H4 (cell line): ENCODE measurements at places on chromosomes 11 and 22.

DNA sequence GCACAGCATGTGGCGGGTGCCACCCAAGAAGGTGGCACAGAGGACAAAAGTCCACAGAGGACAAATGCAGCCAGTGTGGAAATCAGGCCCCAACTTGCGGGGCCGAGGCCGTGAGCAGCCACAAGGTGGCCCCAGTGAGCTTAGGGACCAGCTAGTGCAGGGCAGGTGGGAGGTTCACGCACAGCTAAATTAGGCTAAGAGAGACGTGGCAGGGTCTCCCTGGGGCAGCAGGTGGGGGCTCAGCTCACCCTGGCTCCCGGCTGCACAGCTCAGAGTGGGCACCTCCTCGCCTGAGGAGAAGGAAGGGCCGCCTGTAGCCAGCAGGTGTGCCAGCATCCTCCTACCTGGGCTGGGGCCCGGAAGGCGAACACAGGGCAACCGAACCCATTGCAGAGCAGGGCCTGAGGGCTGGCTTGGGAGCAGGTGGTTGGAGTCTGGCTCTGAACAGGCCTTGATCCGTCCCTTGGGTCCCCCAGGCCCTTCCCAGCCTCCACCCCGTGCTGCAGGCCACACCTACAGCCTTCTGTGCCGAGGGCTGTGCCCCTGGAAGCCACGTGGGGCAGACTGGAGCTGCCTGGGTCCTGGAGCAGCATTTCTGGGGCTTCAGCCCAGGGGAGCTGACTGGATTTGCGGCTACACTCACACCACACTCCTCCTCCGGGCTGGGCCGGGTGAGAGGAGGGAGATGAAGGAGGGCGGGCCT lies 26.1 kb upstream of the CELSR1 start:
- DNase-seq = no peak

DNA sequence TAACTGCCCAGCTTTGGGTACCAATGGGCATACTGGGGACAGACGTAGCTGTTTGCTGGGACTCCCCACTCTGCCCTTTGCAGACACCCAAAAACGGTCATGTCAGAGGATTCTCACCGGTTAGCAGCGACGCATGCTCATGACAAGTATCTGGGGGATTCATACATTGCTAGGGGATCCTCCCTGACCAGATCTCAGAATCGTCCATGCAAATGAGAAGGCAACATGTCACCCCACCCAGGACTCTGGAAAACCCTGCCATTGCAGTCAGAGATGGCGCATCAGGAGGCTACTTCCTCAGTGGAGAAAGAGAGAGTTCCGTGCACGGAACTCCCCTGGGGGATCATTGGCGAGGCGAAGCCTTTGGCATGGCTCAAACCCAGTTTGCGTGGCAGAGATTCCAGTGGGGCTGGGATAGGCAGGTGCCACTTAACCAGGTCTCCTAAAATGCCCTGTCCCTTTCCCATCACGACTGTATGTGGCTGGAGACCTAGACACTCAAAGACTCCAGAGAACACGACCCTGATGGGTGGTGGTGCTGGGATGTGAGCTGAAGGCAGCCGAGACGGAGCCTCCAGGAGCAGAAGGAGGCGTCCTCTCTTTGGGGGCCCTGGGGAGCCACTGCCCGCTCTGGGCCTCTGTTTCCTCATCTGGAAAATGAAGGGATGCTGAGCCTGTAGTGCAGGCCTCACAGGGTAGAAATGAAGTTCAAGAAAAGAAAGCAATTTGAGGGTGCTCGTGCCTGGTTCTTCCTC lies 4.9 kb downstream of the RGL4 start:
- no peak for DNase-seq

- no peak for DNase-seq
Observed at GRCh38 chr22:25482091-25482760, 82.2 kb upstream of the GRK3 start.

DNA sequence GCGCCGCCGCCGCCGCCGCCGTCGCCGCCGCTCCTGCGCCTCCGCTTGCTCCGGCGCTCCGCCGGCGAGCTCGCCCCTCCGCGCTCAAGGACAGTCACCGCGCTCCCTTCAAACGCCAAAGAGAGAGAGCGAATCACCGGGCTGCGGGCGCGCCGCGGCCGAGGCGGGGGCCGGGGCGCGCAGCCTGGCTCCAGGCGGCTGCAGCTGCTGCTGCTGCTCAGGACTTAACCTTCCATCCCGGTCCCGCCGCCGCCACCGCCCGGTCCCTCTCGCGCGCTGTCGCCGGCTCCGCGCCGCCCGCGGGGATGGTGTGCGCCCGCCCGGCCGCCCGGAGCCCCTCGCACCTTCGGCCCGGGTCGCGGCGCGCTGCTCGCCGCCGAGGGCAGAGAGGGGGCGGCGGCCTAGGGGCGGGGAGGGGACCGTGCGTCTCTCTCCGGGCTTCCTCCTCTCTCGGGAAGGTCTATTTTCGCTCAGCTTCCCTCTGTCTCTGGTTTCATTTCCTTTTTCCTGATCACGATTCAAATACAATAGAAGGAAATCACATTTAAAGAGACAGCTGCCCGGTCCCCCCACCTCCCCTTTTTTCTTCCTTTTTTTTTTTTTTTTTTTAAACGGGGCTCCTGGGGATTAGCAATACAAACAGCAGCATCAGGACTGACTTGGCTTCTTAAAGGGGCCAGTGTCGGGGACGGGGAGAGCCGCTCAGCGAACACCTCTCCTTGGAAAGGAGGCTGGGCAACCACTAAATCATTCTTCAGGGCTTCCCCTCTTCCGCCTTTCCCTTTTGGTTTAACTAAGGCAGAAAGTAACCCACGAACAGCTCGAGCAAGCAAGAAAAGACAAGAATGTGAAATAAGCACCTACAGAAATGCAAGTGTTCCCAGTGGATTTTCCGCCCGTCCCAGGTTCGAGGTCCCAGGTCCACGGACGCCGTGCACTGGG lies 22.1 kb downstream of the LMO2 start:
- DNase-seq = no peak

GRCh38 chr11:76656050-76656531 lies 14.5 kb downstream of the LRRC32 start:
- no peak for DNase-seq

DNA sequence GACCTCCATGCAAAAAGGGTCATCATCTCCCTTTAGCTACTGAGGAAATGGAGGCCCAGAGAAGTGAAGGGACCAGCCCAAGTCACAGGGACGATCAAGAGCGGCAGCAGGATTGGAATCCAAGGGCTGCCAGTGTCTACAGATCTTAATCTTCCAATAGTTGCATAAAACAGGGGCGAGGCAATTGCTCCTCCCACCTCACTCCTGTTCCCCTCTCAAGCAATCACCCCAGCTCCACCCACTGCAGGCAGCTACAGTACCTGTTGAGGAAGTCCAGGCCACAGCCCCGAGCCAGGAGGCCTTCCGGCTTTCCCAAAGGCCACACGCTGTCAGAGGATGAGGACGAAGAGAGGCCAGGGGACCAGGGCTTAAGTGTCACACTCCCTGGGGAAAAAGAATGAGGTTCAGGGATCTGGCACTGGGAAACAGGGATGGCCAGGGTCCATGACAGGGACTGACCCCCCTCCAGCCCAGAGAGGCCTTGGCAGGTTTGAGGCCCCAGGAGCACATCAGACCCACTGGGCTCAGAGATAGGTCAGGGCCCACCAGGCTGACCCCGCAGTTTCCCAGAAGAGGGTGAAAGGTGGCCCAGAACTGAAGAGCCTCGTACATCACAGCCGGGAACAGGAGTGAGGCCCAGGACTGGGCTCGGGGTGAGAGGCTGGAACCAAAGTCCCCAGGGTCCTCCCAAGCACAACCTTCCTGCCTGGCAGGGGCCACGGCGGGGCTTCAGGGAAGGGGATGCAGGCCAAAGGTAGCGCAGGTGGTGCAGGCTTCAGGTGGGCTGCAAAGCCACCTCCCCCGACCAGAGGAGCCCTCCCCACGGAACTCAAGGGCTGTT lies 16.4 kb upstream of the MFNG start:
- DNase-seq = no peak

DNA sequence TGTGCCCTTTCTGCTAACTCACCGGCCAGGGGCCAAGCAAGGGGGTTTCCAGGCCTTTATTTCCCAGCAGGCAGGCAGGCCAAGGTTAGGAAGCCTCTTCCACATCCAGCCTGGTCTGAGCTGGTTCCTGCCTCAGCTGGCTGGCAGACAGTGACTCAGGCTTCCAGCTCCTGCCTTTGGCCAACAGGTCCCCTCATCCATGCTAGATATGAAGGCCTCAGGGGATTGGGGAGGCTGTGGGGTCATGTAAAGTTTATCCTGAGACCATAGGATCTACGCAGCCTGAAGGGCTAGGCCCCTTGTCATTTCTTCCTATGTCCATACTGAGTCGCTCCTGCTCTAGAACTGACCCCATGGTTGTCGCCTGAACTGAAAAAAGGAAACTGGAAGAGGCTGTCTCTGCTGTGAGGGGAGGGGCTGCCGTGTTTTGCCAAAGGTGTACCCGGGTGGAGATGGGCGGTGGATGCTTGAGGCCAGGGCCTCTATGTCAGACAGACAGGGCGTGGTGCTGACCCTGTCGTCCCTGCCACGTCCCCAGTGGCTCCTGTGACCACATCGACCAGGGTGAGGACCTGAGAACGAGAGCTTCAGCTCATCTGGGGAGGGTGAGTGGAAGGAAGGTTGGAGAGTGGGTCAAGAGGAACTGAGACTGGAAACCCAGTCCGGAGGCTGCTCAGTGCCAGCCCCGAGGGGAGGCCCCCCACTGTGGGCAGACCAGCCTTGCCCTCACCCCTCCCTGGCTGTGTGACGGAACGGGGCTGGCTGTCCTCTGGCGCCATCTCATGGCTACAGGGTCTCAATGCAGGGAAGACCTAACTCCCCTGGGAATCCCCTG lies 17.0 kb downstream of the P2RY6 start:
- peak; percentile 74 for DNase-seq

GRCh38 chr11:66006134-66006890 lies 4.0 kb downstream of the BANF1 start:
- no peak for DNase-seq

DNA sequence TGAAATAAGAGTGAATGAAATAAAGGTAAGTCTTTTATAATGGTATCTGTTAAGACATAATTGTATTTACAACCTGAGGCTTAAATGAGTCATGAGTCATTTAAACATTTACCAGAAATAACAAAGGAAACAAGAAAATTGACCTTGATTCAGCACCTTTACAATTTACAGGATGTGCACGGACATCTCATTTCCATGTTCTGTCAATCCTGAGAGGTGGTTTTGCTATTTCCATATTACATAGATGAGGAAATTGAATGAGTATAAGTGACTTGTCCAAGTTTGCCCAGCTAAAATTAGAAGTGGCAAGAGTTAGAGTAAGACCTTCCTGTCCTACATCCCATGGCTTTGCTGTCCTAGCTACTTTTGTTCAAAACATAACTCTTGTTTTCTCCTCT lies 89.1 kb downstream of the TRIM44 start:
- DNase-seq = no peak

DNA sequence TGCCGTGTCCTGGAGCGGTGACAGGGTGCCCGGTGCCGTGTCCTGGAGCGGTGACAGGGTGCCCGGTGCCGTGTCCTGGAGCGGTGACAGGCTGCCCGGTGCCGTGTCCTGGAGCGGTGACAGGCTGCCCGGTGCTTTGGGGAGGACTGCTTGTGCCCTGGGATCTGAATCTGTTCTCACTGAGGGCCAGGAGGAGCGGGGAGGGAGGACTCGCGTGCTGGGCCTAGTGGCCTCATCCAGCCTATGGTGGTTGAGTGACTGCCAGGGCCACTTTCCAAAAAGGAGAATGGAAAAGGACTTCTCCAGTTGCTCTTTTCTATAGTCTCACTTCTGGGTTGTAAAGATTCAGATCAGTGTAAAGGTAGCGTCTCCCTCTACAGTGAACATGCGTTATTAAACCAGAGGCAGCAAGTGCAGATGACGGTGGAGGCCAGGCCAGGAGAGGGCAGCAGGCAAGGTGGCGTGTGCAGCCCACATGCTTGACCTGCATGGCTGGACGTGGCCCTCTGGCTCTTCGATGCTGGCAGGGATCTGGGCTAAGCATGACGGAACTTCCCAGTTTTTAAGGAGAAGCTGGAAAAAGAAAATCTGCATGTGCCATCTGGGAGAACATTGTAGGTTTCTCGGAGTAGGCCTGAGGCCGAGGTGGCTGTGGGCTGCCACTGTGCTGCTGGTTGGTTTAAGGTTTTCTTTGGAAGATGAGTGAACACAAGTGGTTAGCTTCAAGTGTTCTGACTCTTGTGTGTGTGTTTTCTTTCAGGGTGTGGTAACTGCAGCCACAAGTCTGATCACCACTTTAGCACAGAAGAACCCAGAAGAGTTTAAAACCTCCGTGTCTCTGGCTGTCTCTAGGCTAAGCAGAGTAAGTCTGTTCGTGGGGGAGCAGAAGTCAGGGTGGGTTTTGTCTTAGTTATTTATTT lies 55.0 kb downstream of the AP2A2 start:
- DNase-seq = no peak

GRCh38 chr11:36097219-36097650 lies 153.4 kb downstream of the LDLRAD3 start:
- DNase-seq = no peak

GRCh38 chr11:33651990-33652389 lies 48.6 kb downstream of the C11orf91 start:
- DNase-seq = no peak

DNA sequence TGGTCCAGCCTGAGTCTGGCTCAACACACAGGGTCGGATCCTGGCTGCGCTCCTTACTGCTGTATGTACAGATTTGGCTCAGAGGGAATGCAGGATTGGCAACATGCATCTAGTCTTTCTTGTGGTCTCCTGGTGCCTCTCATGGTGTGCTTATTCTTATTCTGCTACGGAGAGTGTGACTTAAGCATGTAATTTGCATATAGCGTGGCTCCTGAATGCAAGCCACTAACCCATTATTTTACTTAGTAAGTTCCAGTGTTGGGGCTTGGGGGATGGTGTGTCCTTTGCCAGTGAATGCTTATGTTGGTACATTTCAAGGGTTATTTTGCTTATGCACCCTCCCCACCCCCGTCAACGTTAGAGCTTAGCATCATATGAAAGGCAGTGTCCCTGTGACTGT lies 51.2 kb downstream of the PTPRJ start:
- no peak for DNase-seq

DNA sequence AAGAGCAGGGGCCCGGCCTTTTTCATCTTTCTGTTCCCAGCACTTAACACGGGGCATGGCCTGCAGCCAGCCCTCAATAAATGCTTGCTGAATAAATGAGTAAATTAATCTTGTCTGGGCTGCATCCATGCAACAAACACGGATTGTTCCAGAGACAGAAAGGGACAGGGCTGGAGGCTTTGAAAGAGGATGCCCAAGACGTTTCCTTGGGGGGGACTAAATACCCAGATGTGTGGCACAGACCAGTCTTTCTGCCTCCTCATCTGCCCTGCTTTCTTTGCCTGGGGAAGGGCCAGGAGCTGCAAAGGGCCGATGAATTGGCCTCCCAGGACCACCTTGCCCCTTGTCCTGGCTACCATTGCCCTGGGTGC lies 40.4 kb downstream of the SHISAL1 start:
- no peak for DNase-seq
